ENCODE measurements at places on chromosomes 4 and X.

GRCh38 chr4:40747207-40747835 is 2.4 kb upstream of the NSUN7 start:
- no peak for DNase-seq

DNA sequence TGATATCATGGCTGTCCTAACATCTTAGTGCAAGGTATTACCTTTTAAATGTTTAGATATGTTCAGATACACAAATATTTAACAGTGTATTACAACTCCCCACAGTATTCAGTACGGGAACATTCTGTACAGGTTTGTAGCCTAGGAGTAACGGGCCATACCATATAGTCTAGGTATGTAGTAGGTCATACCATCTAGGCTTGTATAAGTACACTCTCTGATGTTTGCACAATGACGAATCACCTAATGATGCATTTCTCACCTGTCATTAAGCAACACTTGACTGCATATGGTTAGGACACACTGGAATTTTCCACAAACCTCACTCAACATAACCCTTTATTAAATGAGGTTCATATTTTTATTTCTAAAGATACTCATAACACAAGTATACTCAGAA is 67.7 kb downstream of the THOC2 start:
- no peak for DNase-seq

- no peak for DNase-seq
These were observed 2.6 kb upstream of the INTU start for GRCh38 chr4:127630152-127630551.

- DNase-seq = no peak
These were observed 3.2 kb upstream of the UGT2B7 start for GRCh38 chr4:69092980-69093568.

Measured in activated T-helper 1 cell treated with anti-CD3 and anti-CD28 coated beads, Interleukin-2, amount 50 U/mL, for 16 hours (primary cell).